ENCODE measurements at places on chromosomes 2 and 18.

DNA sequence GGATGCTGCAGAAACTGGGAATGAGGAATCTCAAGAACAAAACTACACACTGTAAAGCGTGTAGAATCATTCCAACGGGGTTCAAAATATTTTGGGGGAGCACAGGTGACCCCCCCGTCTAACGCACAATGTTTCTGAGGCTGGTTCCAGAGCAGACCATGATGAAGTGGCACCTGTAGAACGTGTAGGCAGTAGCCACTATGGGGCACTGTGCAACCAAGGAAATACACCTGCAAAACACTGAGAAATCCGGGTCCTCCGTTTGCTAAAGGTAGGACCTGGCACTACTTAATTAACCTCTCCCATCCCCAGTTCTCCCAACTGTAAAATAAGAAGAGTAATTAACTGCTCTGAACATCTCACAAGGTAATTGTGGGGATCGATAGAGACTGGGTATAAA, 22.6 kb downstream of the ST6GAL2 start:
- DNase-seq, result no peak

GRCh38 chr2:133760376-133760775, 192.1 kb upstream of the NCKAP5 start:
- no peak for DNase-seq

DNA sequence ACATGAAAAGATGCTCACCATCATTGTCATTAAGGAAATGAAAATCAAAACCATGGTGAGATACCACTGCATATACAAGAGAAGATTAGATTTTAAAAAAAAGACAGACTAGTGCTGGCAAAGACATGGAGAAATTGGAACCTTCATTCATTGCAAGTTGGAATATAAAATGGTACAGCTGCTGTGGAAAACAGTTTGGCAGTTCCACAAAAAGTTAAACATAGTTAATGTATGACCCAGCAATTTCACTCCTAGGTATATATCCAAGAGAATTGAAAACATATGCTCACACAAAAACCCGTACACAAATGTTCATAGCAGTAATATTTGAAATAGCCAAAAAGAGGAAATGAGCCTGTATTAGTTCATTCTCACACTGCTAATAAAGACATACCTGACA, 33.7 kb upstream of the MBOAT2 start:
- DNase-seq, result no peak

DNA sequence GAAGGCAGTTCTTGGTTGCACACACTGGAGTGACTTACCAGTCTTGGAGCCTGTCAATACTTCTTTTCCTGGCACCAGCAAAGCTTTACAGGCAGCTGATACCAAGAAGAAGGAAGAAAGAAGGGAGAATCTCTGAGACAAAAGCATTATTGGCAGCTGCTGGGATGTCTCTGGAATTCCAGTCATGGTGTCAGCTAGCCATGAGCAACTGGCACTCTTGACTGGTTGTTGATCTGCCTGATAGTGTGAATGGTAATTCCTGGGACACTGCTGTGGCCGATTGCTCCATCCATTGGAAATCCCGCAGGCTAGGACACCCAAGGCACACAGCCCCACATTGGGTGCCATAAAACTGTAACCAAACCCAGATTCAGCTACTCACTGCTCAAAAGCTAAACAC, 17.8 kb upstream of the SPAG16 start:
- DNase-seq, result no peak

- DNase-seq, result peak; percentile 26
These were observed 82.9 kb downstream of the GRB14 start for GRCh38 chr2:164538240-164538866.
